ENCODE measurements at places on chromosomes 3 and 15. TPM values are rescaled to one million over a fixed set of nuclear protein-coding genes. Genes with fewer than 3 reads are reported as not detected.

- DNase-seq: no peak
- H3K36me3 ChIP-seq: no peaks in the 10 kb centered on the region
- H3K4me3 ChIP-seq: no peak overlapping the region
Measured at GRCh38 chr3:71600646-71601288, 17.2 kb upstream of the FOXP1 start.

GRCh38 chr3:143506190-143506589 lies 342.1 kb downstream of the SLC9A9 start:
- H3K4me1 ChIP-seq: peaks cover 14% of the 10 kb centered on the region
- no peaks in the 10 kb centered on the region for H3K27me3 ChIP-seq
- DNase-seq: no peak
- H3K36me3 ChIP-seq: no peaks in the 10 kb centered on the region
- no peak overlapping the region for H3K27ac ChIP-seq
- no peak overlapping the region for H3K4me3 ChIP-seq

The SLC2A2 gene
- not detected for total RNA-seq

- H3K27ac ChIP-seq: no peak overlapping the region
- no peaks in the 10 kb centered on the region for H3K36me3 ChIP-seq
- no peak overlapping the region for H3K4me3 ChIP-seq
- H3K27me3 ChIP-seq: no peaks in the 10 kb centered on the region
Measured at GRCh38 chr15:73888224-73889041, 15.1 kb downstream of the TBC1D21 start.

The CHRD gene
- 14.8 TPM for total RNA-seq

DNA sequence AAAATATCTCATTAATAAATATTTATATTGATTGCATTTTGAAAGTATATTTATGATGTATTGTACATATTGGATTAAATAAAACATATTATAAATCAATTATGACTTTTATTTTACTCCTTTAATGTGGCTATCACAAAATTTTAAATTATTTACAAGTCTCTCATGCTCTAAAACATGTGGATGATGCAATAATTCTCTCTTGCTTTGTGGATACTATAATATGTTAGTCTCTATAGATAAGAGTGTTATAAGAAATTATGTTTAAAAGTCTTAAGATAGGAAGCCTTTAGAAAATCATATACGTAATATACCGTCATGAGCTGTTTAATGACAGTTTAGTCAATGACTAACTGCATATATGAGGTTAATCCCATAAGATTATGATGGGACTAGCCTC lies 547.4 kb upstream of the ALCAM start:
- H3K27me3 ChIP-seq: no peaks in the 10 kb centered on the region
- DNase-seq: no peak
- no peaks in the 10 kb centered on the region for H3K4me1 ChIP-seq
- H3K4me3 ChIP-seq: no peak overlapping the region

GRCh38 chr3:69105320-69105719 lies 17.1 kb downstream of the LMOD3 start:
- no peaks in the 10 kb centered on the region for H3K27me3 ChIP-seq
- no peaks in the 10 kb centered on the region for H3K4me1 ChIP-seq
- no peak for DNase-seq
- H3K4me3 ChIP-seq: no peak overlapping the region

- H3K36me3 ChIP-seq: no peaks in the 10 kb centered on the region
- no peak overlapping the region for H3K27ac ChIP-seq
- H3K4me1 ChIP-seq: no peaks in the 10 kb centered on the region
- no peaks in the 10 kb centered on the region for H3K27me3 ChIP-seq
- H3K4me3 ChIP-seq: no peak overlapping the region
Measured at GRCh38 chr3:160130950-160131349, 94.3 kb upstream of the C3orf80 start.

The FBXW12 gene
- not detected for total RNA-seq

The SLC25A20 gene
- total RNA-seq: 41.9 TPM

DNA sequence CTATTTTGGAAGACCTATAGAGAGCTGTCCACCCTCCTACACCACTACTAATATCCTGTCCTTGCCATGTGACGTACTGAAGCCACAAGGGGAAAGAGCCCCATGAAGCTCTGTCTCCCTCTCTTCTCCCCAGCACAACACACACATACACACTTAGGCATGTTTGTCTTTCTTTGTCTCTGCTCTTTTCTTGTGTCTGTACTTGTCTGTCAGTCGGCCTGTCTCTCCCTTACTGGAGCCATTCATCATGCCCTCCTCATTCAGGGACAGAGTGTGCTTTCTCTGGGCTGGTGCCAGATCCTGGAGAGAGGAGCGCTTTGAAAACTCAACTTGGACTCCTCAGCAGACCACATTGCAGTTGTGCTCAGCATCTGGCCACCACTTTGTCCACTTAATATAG lies 47.6 kb downstream of the PSMD6 start:
- H3K27ac ChIP-seq: no peak overlapping the region
- no peak overlapping the region for H3K4me3 ChIP-seq

GRCh38 chr3:43637702-43638101 lies 15.9 kb upstream of the ANO10 start:
- H3K27me3 ChIP-seq: no peaks in the 10 kb centered on the region
- H3K4me1 ChIP-seq: no peaks in the 10 kb centered on the region
- H3K27ac ChIP-seq: no peak overlapping the region
- DNase-seq: no peak
- no peaks in the 10 kb centered on the region for H3K36me3 ChIP-seq
- no peak overlapping the region for H3K4me3 ChIP-seq
